GM04503 (cell line): ENCODE measurements at places on chromosomes 12 and 14.

DNA sequence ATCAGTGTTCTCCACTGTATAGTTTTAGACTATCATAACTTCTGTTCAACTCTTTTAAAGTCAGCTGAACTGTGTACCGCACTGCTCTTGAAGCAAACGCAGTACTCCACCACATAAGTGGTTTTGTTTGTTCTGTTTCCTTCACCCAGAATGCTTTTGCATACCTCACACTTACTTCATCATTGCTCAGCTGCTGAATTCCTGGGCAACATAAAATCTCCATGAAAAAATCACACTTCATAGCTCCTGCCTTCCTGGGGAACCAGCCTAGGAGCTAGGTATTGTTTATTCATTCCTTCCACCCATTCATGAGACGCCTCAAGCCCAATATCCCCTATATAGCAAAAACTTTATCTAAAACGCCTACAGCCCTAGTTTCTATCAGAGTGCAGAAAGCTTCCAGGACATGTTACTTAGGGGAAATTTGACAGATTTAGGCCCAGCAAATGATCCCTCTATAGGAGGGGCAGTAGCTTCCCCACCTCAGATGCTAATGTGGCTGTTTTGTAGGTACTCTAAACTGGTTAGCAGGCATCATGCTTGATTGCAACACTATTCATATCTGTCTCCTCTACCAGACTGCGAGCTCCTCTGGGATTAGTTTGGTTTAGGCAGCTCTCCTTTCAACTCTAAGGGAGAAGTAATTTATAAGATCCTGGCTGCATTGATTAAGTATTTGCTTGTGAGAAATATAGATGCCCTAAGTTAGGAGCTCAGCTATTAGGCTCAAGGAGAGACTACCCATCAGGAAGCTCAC, 44.5 kb downstream of the LRRC9 start:
- DNase-seq, result no peak

GRCh38 chr12:124449623-124450375, 117.6 kb downstream of the NCOR2 start:
- no peak for DNase-seq

DNA sequence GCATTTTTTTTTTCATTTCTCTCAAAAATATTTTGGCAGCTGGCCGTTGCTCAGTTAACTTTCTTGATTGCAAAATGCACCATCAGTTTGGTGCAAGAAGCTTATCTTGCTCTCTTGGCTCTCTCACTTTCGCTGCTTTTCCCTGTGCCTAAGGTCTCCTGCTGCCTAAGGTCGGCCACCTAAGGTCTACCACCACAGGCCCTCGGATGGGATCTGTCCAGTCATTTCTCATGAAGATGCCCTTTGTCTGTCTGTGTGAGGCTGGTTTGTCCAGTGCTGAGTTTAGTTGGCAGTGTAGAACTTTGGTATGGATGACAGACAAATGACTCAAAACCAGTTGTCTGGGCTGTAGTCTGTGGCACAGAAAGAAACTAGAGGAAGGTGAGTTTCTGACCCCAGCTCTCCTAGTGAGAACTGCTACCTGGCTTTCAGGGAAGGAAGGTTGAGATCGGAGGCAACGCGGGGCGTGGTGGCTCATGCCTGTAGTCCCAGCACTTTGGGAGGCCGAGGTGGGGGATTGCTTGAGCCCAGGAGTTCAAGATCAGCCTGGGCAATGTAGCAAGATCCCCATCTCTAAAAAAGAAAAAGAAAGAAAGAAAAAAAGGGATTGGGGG, 2.6 kb downstream of the MLXIP start:
- no peak for DNase-seq

- no peak for DNase-seq
These were observed 13.3 kb downstream of the SLCO1B1 start for GRCh38 chr12:21144309-21144708.

- DNase-seq, result no peak
These were observed 329.6 kb downstream of the ZFP36L1 start for GRCh38 chr14:68463299-68463698.

DNA sequence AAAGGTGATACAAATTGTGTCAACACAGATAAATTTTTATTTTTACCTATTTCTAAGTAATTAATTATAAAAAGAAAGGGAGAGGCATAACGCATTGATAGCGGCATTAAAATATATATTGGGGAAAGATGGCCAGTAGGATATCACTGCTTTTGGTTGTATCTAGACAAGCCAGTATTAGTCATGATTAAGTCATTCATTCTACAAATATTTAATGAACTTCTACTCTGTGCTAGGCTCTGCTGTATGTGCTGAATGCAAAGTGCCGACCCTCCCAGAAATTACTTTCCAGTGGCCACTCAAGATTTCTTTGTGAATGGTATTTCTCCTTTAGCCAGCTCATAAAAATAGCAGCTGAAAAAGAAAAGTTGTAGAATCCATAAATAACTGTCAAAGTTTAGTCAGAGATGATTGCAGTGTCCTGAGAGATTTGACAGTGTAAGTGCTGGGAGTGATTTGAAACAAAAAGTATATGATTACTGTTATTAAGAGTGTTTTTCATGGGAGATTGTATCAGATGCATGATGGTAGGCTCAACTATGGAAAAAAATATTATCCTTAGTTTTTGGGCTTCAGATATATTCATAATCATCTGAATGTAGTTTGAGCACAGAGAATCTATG, 133.2 kb downstream of the MGAT4C start:
- no peak for DNase-seq
